ENCODE measurements at places on chromosomes 3 and 15.

GRCh38 chr3:112228786-112229185 lies 65.2 kb downstream of the SLC9C1 start:
- DNase-seq: no peak

DNA sequence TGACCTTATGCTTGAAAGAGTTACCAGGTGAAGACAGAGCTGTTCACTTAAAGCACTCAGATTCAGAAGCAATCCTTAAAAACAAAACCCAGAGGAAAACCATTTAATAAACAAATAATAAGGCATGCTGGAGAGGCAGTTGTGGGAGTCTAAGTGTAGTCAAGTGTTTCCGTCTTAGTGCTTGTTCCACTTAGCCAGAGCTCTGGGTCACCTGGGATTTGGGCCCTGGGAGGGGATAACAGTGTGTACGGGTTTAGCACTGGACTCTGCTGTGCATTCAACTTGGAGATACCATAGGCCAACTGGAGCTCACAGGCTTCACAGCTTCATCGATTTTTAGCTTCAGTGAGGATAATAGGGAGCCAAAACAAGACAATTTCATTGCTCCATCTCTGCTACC lies 444.6 kb downstream of the CNTN4 start:
- DNase-seq: no peak

DNA sequence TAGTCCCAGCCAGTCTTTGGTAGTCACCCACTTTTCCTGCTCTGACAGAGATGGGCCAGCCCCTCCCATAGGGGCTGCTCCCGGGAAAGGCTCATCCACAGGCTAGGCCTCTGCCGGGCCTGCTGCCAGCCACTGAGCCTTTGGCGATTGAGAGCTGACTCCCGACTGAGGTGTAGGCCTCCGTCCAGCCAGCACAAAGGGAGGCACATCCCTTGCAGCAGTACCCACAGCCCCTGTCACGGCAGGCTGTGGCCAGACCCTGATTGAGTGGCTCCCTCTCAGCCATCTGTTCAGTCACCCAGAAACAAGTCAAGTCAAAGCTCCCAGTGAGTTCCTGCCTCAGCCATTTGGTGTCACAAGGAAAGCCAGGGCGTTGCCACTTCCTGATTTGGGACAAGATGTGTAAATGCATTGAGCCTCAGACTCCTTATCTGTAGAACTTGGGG lies 6.2 kb upstream of the PAK6 start:
- no peak for DNase-seq

DNA sequence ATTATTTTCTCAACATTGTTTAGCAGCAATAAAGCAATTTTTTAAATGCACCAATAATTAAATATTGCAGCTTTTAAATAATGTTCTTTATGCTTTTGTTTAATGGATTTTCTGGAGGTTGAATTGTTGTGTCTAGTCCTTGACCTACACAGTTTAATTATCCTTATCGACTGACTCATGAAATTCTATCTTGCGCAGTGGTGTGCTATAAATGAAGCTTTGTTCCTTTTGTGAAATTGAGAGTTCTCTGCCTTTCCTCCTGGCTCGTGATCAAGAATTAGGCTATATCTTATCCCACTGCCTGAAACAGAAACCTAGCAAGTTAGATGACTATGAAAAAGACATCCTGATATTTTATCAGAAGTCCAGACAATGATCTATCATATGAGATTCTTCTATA lies 37.0 kb upstream of the PIK3R4 start:
- DNase-seq: no peak

GRCh38 chr3:94548581-94549316 lies 485.9 kb downstream of the NSUN3 start:
- no peak for DNase-seq

DNA sequence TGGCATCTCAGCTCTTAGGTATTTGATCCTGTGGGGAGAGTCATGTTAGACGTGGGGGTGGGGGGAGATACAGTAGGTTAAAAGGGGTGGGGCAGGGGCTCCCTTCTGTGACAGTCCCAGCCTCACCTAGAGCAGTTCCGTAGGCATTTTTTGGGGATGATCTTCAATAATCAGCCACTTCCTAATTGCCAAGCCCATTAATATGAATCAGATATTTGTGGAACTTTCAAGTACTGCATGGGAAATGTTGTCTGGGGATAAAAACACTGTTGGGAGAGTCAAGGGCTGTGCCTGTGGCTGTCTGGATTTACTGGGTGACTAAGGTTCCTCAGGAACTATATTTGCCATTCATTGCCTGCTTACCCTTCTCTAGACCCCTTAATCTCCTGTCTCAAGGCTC lies 9.5 kb downstream of the C3orf52 start:
- no peak for DNase-seq

DNA sequence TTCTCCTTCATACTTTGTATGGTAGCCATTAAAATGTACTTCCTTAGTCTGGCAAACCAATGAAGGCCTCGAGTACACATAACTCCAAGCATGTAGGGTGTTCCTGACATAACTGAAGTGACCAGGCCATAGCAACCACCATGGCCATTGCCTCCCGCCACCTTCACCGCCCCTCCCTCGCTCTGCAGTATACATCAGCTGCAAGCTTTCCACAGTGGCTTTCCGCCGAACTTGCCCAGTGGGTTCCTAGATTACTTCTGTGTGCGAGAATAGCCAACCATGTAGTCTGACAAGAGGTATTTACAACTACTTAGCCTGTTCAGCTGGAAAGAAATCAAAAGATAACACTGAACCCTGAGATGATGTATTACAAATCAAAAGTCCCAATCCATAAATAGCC lies 3.4 kb upstream of the CTNNB1 start:
- DNase-seq: no peak

GRCh38 chr3:128269796-128270195 lies 116.5 kb downstream of the EEFSEC start:
- no peak for DNase-seq

DNA sequence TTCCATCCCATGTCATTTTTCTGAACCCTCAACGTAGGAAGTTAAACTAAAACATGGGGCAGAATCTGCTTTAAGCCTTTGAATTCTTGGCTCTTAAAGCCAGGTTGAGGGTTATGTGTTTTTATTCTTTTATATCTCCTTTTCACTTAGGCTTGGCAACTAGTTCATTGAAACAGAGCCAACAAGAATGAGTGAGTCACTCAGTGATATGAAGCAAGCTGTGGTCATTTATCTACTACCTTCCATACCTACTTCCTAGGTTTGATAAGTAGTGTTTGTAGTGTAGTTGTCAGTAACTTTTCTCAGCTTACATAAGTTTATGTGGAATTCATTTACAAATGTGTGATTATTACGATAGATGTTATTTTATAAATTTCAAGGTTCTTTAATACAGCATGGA lies 67.4 kb downstream of the SNRPN start:
- no peak for DNase-seq

DNA sequence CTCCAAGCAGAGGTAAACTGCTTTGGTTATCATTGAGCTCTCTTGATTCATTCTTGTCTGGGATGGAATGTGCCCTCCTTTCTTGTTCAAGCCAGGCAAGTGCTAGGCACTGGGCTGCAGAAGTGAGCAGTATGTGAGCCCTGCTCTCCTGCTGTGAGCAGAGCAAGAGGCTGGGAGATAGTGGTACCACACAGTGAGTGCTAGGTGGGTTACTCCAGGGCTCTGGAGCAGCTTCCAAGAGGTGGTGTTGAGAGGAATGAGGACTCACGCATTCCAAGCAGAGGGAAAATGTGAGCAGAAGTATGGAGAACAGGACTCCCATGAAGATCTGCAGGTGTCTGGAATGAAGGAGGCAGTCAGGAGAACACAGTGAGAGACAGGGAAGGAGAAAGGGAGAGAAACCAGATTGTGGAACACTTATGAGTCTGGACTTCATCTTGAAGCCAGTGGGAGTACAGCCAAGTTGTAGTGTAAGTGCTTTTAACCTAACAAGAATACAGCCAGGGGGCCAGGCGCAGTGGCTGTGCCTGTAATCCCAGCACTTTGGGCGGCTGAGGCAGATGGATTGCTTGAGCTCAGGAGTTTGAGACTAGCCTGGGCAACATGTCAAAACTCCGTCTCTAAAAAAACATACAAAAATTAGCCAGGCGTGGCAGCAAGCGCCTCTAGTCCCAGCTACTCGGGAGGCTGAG lies 199.9 kb upstream of the CTDSPL start:
- no peak for DNase-seq

DNA sequence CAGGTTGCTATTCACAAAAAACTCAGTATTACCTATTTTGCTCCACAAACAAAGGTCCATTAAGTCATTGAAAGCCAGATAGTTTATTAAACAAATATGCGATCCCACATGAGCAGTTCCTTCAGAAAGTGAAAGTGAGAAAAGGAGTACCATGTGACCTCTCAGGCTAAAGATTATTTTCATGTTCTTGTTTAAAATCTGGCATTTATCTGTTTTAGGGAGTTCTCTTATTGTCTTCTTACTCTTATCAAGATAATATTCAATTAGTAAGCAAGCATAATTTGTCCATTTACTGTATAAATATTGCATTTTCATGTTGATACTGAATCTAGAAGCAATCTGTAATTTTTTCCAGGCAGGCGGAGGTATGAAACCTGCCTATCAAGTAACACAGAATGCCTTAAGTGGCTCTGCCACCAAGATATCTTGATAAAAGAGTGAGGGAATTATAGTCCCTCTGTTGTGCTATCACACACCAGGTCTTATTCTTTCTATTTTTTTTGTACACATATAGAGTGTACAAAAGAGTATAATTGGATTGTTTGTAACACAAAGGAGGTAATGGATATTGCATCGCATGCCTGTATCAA lies 20.1 kb upstream of the PLSCR5 start:
- no peak for DNase-seq

DNA sequence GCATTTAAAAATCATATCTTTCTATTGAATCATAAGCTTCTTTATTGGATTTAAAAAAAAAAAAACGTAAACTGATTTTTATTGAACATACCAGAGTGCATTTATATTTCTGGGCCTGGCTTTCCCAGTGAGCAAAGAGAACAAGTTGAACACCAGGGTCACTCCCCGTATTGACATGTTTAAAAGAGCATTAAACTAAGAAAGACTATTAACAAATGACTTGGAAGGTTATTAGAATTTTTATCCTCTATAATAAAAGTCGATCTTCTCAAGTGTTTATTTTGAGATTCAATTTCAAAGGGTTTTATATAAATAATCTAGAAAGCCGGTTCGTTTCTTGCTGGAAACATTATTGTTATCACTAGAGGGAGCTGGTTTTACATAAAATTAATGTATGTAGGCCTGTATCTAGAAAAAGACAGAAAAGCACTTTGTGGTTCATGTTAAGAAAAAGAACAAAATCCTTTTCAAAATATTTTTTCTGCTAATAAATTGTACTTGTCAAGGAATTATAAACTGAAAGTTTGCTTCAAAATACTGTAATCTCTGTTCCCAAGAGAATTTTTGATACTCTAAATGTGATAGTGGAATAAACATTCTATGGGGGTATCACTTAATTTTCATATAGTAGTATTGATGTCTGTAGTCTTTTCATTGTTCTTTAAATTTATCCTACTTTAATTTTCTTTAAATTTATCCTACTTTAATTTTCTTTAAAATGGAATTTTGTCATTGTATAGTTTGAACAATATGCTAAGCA lies 321.8 kb upstream of the MME start:
- DNase-seq: no peak

DNA sequence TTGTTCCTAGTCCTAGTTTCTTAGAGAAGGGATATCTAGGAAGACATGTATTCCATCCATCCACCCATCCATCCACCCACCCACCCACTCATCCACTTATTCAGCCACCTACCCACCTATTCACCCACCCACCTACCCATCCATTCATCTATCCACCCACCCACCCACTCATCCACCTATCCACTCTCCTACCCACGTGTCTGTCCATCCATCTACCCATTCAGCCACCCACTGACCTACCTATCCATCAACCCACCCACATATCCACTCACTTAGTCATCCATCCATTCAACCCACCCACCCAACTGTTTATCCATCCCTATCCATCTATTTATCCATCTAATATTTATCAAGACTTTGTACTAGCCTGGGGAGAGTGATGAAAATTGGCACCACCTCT lies 120.5 kb downstream of the FBLN2 start:
- DNase-seq: no peak

- no peak for DNase-seq
Observed at GRCh38 chr3:186193534-186194450, 84.9 kb upstream of the ETV5 start.

- DNase-seq: no peak
Observed at GRCh38 chr3:144569651-144570050, 598.0 kb downstream of the DIPK2A start.

GRCh38 chr15:58517682-58518525 lies 86.1 kb downstream of the LIPC start:
- no peak for DNase-seq

DNA sequence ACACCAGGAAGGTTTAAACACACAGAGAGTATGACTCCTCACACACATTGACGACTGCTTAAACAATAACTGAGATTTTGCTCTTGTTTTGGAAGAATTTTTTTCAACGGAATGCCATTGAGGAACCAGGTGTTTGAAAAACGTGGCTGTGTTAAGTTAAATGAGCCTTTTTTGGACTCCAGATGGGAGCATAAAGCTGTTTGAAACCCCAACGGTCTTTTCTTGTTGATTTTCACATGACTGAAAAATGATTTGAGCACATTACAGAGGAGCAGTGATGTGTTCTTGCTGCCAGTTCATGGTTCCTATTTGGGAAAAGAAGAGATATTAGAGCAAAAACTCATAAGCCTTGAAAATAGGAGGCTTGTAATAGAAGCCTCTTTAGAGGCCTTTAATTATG lies 97.8 kb upstream of the SELENOK start:
- DNase-seq: no peak

- DNase-seq: no peak
Observed at GRCh38 chr3:157240408-157240807, 80.5 kb upstream of the CCNL1 start.

- no peak for DNase-seq
Observed at GRCh38 chr15:61133361-61133760, 95.7 kb downstream of the RORA start.

DNA sequence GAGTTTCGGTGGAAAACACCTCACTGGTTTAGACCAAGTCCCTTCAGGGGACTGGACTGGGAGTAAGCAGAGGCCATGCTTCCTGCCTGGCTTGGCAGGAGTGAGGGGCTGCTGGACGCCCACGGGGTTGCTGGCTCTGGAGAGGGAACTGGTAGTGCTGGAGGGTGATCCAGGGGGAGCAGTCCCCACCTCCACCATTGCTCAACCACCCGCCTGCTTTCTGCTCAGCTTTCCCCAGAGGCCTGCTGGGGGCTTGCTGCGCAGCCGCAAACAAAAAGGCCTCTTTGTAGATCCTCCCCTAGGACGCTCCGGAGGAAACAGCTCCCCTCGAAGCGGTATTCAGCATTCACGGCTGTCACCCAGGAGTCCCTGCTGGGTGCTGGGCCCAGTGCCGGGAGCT lies 33.5 kb downstream of the EBLN2 start:
- no peak for DNase-seq

GRCh38 chr15:51349156-51349844 lies 7.8 kb downstream of the GLDN start:
- no peak for DNase-seq

Measured in T-helper 2 cell (primary cell).